ENCODE measurements at places on chromosomes 16 and 17. TPM values are rescaled to one million over a fixed set of nuclear protein-coding genes. Genes with fewer than 3 reads are reported as not detected.

The FSCN2 gene
- total RNA-seq = 0.38 TPM

- DNase-seq = no peak
Observed at GRCh38 chr17:49939318-49939717, 29.7 kb upstream of the DLX4 start.

The RNF43 gene
- 4.7 TPM for total RNA-seq

GRCh38 chr17:4900231-4901107 lies 1.1 kb downstream of the C17orf107 start:
- no peak for DNase-seq

DNA sequence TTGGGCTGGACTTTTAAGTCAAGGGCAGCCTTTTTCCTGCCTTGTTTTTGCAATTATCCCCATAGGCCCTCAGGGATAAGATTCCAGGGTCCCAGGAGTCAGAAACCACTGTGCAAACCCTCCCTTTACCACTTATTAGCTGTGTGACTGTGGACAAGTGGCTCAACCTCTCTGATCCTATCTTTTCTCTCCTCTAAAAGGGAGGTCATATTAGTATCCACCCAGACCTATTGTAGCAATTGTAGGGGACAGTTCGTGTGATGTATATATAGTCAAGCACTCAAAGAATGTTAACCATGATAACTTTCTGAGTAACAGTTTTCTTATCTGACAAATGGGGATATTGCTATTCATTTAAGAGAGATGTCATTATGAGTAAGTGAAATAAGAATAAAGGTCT lies 68.2 kb downstream of the IRX5 start:
- no peak for DNase-seq
